Cortex of kidney (tissue), 1 donor: ENCODE measurements at places on chromosomes 5 and 9.

- no peak for DNase-seq
Observed at GRCh38 chr5:36181774-36182173, 29.9 kb downstream of the SKP2 start.

DNA sequence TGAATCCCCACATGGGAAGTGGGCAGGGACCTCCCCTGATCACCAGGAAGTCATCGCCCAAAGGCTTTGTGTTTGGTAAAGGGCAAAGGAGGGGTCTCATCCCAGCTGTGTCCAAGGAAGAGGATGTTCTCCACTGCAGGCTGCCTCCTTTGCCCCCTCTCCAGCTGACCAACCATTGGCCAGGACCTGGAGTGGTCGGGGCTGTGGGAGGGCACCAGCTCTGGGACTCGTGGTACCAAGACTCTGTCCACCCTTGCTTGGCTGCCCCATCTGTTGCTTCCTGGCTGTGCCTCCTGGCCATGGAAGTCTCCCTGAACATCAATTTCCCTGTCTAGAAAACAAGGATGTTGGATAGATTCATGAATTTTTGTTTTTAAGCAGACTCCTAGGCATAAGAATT lies 34.1 kb downstream of the COL15A1 start:
- DNase-seq: no peak

DNA sequence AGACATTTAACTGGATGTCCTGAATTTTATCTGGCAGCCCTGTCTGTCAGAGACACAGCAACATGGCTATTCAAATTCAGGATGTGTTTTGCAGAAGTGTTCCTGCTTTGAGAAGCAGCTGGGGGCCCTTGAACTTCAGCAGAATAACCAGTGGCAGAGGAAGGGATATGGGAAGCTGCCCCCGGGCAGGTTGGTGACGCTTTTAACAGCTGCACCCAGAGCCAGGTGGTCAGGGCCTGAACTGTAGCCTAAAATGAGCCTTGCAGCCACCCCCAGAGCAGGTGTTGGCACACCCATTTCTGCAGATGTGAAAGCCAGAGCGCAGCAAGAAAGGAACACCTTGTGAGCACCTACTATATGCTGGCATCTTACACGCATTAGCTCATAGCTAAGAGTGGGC lies 128.7 kb upstream of the BOD1 start:
- no peak for DNase-seq

DNA sequence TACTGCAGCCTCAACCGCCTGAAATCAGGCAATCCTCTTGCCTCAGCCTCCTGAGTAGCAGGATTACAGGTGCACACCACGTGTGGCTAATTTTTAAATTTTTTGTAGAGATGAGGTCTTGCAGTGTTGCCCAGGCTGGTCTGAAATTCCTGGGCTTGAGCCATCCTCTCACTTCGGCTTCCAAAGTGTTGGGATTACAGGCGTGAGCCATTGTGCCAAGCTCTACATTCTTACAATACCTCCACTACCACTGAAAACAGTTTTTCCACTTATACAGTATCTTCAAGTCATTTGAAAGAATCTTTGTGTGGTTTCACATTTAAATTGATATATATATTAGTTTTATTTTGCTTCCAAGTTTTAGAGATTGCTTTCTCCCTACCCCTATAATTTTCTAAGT lies 42.6 kb downstream of the LARP1 start:
- no peak for DNase-seq
